Nucleus accumbens (tissue), 56 donors: ENCODE measurements at places on chromosomes 1 and 21.

GRCh38 chr1:57447551-57447950 is 23.7 kb upstream of the DAB1 start:
- DNase-seq, result no peak

DNA sequence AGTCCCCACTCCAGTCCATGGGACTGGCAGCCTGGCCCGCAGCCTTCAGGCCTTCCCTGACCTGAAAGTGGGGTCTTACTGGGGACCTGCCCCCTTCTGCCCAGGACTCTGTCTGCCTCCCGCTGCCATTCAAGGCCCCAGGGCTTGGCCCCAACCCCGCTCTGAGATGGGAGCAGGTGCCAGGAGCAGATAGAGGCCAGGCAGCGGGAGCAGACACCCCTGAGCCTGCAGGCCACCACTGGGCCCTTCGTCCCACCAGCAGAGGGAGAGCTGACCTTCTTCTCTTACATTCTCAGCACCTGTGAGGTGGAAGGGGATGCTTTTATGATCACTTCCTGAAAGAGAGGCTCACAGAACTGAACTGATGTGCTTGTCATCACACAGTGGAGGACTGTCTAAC is 62.2 kb upstream of the TINAGL1 start:
- DNase-seq, result no peak

GRCh38 chr1:181424786-181425403 is 58.4 kb upstream of the CACNA1E start:
- DNase-seq, result no peak

DNA sequence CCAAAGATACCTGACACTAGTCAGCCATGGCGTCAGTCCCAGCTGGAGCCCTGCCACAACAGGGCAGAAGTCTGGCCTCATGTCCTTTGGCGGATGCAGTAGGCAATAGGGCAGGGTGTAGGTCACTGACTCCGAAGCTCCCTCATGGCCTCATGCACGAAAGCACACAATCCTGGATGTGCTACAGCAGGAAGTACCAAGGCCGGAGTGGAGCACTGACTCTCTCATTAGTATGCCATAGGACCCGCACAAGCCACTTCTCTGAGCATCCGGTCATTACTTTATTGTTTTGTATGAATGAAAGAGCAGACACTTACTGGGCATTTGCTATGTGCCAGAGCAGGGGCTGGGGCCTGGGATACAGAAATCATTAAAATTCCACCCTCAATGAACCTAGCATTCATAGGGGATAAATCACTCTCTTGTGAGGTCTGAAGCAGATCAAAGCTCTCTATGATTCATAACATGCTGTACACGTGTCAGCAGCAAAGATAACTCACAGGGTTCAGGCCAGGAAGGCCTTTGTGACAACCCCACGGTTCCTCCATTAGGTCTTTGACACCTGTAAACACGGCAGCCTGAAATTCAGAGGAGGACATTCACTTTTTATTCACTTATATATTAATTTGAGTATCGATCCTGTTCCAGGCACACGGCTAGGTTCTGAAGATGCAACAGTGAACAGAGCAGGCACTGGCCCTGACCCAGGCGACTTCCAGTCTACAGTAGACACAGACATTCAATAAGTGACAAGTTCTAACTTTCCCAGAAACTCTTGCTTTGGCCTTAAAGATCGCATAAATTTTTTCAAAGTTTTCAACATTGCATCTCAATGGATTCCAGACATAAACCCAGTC is 357.9 kb upstream of the USP24 start:
- no peak for DNase-seq

DNA sequence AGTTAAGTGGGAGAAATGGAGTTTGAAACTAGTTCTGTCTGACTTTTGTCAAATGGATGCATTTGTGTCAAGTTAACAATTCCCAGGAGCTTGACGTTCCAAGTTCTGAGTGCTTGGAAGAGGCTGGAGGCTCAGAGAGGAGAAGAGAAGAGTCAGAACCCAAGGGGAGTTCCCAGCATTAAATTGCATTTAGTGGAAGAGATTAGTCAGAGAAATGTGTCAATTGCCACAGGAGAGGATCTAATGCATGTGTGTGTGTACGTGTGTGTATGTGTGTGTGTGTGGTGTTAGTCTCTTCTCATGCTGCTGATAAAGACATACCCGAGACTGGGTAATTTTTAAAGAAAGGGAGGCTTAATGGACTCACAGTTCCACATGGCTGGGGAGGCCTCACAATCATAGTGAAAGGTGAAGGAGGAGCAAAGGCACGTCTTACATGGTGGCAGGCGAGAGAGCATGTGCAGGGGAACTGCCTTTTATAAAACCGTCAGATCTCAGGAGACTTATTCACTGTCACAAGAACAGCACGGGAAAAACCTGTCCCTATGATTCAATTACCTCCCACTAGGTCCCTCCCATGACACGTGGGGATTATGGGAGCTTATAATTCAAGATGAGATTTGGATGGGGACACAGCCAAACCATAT is 101.5 kb upstream of the TMEM51 start:
- DNase-seq, result no peak
